NCI-H524 treated with DMSO at 0.1 percent for 48 hours (cell line): ENCODE measurements at places on chromosomes 12 and 14.
A peak's percentile ranks its signal among the peaks of the same experiment; 100 is the strongest.

DNA sequence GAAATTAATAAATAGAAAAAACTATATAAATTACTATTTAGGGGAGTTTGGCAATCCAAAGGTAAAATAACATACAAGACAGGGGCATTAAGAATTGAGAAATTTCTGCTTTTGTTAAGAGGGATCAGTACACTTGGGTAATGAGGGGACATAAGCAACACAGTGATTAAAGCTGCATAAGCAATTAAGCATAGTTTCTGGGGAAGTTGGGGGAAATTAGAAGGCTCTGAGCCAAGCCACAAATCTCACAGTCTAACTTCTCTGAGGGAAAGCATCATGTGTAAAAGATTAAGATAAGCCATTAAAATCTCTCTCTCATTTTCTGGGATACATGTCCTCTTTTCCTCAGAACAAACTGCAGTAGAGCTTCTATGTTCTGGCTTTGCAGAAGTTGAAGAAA is 533.9 kb upstream of the LRFN5 start:
- no peak for DNase-seq

GRCh38 chr12:3658327-3659163 is 94.4 kb downstream of the CRACR2A start:
- DNase-seq: peak; percentile 20

- DNase-seq: no peak
These were observed 293.3 kb downstream of the PPFIA2 start for GRCh38 chr12:81465876-81466275.

DNA sequence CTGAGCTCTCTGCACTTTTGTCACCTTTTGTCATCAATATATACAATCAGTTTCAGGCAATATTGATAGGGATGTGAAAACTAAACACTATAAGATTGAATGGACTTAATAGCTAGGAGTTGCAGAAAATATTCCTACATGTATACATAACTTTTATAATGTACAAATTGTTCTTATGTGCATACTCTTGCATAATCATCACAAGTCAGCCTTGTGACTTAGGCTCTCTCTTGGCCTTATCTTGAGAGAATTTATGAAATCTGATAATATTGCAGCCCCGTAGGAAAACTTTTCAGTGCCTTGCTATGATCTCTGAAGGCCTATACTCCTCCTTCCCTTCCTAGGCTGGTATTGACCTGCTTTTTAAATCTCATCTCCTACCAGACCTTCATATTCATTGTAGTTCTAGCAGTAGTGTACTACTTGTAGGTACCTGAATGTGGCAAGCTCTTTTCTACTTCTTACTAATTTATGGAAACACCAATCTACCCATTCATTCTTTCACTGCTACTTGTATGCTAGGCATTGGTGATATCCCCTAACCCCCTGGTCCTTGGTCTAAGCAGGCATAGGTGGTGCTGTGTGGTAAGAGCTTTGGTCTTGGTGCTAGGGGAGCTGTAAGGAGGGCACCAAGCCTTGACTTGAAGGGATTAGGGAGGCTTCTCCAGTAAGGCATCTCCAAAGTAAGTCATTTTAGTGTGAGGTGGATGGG is 100.0 kb downstream of the PRKCH start:
- no peak for DNase-seq

DNA sequence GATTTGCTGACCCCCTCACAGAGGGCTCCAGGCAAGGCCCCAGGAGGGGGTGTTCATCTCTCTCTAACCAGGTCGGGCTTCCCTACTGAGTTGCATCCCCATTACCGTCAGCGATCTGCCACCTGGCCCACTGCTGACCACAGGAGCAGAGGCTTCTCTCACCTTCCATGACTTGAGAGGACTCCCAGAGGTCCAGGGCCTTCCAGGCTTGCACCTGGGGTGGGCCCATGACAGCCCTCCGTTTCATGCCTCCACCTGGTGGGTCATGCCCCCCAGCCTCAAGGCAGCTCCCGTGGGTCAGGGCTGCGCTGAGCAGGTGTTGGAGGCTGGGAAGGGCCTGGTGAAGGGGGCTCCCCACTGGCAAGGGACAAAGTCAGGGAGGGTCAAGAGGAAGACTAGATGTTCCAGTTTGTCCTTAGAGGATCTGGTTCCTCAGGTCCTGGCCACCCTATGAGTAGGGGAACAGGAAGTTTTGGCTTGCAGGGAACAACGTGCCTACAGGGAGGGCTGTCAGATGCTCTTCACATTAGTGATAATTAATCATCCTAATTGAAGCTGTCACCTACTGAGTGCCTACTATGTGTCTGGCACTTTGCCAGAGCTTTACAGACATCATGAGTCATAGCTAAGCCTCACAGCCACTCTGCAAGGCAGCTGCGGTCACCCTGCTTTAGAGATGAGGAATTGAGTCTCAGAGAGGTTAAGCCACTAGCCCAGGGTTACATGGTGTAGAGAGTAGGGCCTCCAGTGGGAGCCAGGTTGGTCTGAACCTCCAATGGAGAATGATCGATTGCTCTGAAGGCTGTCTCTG is 13.8 kb downstream of the NFKBIA start:
- no peak for DNase-seq

DNA sequence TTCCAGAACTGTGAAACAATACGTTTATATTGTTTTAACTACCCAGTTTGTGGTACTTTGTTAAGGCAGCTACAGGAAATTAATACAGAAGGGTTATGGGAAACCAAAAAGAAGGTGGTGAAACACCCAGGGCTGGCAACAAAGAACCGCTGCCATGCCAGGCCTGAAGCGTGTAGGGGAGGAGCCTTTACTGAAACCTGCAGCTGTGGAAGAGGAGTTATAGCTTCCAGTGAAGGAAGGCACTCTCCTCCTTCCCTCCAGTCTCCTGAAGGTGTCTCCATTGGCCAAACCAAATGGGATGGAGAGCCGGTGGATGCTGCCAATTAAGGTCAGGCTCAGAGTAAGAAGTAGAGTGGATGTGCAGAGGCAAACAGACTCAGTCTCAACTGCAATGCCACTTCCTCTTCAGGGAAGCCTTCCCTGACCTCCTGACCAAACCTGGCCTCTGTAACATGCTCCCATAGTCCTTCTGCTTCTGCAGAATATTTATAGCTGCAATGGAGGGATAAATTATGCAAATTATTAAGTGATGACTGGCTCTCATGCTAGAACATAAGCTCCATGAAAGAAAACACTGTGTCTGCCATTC is 168.3 kb downstream of the DAD1 start:
- DNase-seq: no peak

DNA sequence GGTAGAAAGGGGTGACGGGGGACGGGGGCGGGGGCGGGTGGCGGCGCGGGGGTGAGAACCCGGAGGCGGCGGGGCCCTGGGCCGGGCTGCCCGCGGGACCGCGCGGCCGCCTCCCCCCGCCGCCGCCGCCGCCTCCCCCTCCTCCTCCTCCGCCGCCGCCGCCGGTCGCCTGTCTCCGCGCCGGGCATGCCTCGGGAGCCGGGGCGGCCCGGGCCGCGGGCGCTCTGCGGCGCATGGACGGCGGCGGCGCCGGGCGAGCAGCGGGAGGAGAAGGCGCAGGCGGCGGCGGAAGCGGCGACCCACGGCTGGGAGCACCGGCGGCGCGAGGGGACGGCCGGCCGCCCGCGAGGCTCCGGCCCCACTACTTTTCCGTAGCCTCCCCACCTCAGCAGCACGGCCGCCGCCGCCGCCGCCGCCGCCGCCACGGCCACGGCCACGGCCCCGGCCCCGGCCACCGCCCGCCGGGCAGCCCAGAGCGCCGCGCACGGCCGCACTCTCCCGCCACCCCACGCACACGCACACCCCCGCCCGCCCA is at the start of gene NPAS3:
Gene NPAS3, plus strand, starts transcription at position 161 of the 535 bp plus-strand sequence.
- DNase-seq: no peak
